Activated CD4-positive, alpha-beta T cell treated with anti-CD3 and anti-CD28 coated beads for 1 hour (primary cell): ENCODE measurements at places on chromosomes 12 and 14.

DNA sequence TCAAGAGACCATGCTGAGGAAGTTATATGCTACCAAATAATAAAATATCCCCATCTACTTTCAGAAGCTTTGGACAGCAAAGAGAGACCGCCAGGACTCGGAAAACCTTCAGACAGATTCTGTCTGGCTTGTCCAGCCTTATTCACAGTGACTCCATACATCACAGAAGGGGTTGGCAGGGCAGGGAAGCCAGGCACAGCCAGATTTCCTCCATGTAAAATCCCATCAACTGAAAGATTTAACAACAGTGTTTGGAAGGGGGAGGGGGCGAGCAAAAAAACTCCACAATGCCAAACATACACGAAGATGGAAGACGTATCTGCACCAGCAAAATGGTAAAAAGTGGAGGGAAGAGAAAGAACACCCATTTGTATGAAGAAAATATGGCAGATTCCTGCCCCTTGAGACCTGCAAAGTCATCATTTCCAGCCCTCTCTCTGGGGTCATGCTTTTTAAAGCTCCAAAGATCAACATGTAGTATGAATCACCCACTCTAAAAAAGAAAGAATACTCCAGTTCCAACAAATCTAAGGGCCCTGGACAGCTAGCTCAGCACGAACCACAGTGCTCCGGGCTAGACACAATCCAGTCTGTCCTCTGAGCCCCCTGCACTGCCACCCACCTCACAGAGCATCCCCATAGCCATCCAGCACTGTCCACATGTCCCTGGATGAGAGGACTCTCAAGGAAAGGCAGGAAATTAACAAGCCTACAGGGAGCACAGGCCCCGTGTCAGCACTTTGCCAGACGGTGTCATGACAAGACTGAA is 116.4 kb downstream of the DICER1 start:
- no peak for DNase-seq

DNA sequence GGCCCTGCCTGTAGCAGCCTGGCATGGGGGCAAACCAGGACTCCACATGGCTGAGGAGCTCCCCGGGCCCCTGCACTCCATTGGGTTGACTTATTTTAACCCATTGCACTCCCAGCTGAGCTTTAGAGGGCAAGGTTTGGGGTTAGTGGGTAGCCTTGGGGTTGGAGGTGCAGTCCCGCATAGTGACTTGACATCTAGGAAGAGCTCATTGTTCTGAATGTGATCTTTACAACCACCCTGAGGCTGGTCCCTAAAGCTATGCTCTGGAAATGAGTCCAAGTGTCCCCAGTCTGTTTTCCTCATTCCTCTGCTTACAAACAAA is 36.4 kb downstream of the NFKBIA start:
- no peak for DNase-seq

- DNase-seq: no peak
Observed at GRCh38 chr12:122060081-122060501, 18.5 kb upstream of the MLXIP start.

DNA sequence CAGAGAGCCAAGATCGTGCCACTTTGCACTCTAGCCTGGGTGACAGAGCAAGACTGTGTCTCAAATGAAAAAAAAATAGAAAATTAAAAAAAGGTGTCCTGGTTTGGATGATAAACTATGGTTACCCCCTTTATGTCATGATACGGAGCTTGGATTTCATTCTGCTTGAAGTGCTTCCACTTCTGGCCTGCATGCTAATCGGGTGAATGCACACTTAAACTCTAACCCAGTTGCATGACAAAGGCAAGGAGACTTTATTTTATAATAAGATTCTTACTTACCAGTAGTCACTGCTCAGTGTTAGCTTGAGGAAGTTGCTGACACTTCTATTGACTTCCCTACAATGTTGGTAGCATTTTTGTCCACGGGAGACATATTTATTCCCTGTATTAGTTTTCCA is 24.3 kb downstream of the CFAP54 start:
- DNase-seq: no peak

GRCh38 chr14:74940956-74941565 is 14.3 kb downstream of the PGF start:
- DNase-seq: no peak

DNA sequence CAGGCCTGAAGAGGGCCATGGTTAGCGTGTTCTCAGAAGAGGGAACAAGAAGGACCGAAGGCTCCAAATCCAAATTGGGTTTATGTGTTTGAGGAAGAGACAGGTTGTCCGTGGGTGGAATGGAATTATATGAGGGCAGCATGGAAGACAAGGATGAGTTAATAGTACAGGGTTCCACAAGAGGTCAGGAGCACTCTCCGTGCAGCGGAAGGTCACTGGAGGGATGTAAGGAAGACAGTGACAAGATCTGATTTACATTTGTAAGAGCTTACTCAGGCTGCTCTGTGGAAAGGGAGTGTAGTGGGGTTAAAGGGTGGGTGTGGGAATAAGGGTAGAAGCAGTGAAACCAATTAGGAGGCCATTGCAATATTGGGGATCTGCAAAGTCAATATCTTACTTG is 97.0 kb downstream of the TPH2 start:
- DNase-seq: no peak

DNA sequence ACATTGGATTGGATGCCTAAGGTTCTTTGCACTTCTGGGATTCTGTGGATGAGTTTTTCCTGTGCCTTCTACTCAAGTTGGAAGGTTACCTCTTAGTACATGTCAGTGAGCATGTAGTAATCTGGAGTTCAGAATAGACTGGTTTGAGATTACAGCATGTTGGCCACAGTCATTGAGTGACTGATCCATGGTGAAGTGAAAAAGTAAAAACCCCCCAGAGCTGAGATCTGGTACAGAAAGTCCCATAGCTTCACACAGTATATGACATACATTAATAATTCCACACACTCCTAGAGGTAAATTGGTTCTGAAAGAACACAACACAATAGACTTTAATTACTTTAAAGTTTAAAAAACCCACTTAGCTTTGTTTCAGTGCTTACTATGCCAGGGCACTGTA is 11.9 kb upstream of the CCND2 start:
- no peak for DNase-seq

DNA sequence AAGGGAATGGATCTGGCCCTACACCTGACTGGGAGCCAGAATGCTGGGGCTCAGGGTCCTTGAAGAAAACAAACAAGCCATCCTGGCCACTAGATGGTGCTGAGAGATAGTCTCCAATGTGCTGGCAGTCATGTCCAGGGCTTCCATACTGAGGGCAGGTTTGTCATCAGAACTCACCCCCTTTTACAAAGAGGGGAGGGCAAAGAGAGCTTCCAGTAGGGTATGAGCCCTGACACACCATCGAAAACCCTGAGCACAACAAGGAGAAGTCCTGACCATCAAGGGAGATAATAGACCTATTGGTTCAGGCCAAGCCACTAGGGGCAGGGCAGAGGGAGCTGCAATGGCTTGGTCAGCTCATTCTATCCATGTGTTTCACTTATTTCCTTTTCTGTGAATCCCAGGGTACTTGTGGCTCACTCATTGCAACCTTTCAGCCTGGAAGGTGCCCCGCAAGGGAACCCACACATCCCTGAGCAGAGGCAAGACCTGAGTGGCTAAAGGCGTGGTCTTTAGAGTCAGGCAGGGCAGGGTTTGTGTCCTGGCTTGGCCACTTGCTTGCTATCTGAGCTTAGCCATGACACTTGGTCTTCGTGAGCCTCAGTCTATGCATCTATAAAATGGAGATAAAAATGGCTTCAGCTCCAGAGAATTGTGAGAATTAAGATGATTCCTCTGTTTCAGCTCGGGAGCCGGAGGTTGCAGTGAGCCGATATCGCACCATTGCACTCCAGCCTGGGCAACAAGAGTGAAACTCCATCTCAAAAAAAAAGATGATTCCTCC is 6.2 kb upstream of the PLEKHH1 start:
- no peak for DNase-seq

DNA sequence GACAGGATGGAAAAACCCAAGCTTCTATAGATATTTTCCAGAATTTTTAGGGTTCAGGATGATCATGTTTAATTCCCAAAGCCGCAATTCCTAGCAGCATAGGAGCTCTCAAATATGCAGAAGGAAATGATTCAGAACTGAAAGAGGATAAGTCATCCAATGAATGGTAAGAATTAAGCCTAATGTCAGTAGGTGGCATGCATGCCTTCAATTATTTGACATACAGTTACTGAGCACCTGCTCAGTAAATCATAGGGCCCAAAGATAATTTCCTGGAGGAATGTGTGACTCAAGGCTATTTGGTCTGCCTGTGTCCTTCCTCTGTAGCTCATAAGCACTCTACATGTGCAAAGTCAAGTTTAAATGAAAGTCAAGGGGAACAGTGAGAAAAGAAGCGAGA is 116.8 kb upstream of the SLC38A4 start:
- no peak for DNase-seq

GRCh38 chr14:99521176-99522024 is 40.2 kb downstream of the CCNK start:
- DNase-seq: no peak

- no peak for DNase-seq
Observed at GRCh38 chr12:14416658-14417057, 51.2 kb downstream of the ATF7IP start.

DNA sequence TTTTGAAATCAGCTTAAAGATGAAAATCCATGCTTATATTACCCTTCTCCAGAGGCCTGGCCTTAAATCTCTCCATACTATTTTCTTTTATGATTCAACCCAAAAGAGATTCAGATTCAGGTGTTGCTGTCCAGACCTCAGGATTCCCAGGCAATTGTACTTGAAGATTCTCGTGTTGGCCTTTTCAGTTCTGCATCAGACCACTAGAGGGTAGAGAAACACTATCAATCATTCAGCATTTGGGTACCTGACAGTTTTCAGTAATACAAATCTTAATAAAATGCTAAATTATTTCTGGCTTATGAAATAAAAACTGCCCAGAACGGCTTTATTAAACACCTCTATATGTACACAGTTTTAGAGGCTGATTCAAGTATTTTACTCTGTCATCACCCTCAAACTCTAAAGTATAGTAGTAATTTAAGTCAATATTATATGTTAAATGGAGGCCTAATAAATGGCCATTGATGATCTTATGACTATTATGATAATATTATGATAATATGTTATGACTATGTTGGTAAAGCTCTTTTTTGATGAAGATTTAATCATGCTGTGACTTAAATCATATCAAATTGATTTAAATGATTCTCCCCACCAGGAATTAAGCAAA is 301.1 kb downstream of the DUSP6 start:
- DNase-seq: no peak

- DNase-seq: no peak
Observed at GRCh38 chr14:51707327-51707726, 55.6 kb downstream of the FRMD6 start.

- DNase-seq: no peak
Observed at GRCh38 chr12:44842669-44843068, 33.4 kb downstream of the NELL2 start.
